Activated CD4-positive, alpha-beta T cell treated with anti-CD3 and anti-CD28 coated beads, Interleukin-2, amount 50 U/mL, for 1 hour (primary cell): ENCODE measurements at places on chromosomes 5 and 9.
A peak's percentile ranks its signal among the peaks of the same experiment; 100 is the strongest.

- no peak for DNase-seq
Observed at GRCh38 chr5:27473307-27474046, 435.1 kb upstream of the CDH9 start.

- no peak for DNase-seq
Observed at GRCh38 chr5:113274836-113275414, 159.9 kb downstream of the TSSK1B start.

DNA sequence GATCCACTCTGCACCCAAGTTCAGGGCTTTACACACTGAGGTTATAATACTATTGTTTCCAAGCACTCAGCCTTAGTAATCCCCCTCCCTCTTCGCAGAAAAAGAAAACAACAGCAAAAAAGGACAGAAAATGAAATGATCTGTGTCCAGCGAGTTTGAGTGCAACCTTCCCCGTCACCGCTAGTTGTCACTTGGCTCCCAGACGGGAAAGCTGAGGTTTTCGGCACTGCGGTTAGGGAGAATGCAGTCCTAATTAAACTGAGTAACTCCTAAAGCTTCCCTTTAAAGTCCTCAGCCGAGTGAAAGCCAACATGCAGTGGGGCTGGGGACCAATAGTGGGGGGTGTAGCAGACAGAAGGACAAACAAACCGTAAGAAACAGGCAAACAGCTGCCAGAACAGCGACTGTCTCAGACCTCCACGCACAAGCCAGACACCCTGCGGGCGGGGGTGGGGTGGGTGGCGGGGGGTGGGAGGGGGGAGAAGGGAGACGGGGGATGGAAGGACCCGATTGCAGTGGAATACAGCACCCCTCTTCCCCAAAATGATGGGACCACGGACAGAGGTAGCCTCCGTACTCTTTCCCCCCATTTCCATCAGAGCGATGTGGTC, 680 bp downstream of the GLRA1 start:
- no peak for DNase-seq

DNA sequence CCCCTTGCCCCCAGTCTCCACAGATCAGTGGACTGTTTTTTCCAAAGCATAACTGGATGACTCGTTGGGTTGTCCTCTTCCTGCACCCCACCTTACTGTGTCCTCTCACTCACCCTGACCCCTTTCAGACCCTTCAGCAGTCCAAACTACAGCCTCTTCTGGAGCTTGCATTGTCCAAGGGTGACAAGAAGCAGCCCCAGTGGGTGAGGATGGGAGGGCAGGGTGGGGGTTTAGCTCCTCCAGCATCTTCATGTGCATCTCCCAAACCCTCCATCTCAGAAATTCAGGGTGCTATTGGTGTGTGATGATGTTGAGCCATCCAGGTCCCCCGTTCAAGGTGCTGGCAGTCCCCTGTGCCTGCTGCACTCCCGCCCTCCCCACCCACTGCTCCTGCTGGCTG, 62.4 kb upstream of the COL15A1 start:
- no peak for DNase-seq

DNA sequence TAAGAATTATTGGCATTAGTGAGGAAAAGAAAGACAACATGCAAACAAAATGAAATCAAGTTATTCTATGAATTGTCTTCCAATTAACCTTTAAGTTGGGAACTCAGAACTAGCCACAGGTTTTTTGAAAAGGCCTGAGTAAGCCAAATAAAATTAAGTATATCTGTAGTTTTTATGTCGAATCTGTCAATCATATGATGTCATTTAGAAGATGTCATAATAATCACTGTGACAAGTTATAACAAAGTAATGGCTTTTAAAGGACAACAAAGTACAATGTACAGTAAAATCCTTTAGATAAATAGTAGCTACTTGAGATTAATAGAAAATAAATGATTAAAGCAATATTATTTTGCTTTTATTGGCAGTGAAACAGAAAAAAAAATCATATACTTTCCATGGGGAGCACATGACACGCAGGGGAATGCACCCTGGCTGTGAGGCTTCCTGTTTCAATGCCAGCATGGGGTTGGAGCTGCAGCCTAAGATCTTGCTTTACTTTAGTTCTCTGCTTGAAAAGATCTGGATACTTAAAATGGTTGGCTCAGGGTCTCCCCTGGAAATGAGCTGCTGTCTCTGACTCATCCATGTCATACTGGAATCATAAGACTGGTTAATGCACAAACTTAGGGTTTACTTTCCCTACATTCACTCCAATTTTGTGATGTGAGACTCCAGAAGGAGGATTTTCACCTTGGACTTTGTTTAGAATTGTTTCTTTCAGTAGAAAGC, 284.3 kb downstream of the TAF11L14 start:
- DNase-seq = no peak

DNA sequence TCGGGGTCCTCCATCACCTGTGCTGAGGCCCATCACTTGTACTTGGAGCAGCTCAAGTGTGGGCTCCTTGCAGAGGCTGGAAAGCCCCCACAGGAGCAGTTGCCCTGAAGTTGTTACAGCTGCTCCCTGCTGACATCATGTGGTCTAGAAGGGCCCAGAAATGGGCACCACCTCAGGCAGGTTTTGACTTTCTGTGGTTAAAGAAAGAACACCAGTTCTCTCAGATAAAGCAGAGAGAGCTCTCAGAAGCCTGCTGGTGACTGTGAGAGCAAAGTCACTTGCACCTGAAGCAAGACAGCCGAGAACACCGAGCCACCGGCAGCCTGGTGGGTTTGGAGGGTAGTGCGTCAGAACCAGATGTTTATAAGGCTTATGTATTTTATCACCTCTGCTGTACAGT, 70.4 kb downstream of the MVB12B start:
- DNase-seq = peak; percentile 58

GRCh38 chr5:176687247-176687646, 40.0 kb downstream of the TSPAN17 start:
- no peak for DNase-seq

GRCh38 chr9:10875752-10876151, 262.9 kb upstream of the PTPRD start:
- DNase-seq = no peak

DNA sequence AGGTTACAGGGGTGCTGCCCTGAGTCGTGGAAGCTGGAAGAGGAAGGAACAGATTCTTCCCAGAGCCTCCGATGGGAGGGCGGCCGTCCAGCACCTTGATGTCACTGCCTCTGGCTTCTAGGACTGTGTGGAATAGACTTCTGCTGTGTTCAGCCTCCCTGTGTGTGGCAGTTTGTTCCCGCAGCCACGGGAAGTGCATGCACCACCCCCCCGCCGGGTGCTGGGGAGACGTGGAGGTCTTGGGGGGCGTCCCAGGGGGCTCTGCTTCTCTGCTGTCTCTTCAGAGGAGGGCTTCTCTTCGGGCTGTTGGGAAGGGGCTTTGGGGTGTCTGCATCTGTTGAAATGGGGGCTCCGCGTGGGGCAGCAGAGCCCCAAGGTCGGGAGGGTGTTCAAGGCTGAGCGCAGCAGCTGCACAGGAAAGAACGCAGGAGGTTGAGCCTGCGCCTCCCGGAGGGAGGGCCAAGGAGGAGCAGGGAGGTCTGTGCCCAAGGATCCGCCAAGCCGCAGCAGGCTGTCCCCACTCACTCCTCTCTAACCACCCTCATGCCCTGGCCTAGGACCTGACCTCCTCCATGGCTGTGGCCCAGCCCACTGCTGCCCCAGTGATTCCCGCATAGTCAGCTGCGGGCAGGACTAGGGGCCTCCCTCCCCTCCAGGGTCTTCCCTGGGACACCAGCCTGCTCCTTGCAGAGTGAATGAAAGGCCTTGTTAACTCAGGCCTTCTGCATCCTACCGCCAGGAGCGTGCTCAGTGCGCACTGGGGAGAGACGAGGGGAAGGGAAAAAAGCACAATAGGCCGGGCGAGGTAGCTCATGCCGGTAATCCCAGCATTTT, 45.0 kb downstream of the ROPN1L start:
- DNase-seq = no peak

DNA sequence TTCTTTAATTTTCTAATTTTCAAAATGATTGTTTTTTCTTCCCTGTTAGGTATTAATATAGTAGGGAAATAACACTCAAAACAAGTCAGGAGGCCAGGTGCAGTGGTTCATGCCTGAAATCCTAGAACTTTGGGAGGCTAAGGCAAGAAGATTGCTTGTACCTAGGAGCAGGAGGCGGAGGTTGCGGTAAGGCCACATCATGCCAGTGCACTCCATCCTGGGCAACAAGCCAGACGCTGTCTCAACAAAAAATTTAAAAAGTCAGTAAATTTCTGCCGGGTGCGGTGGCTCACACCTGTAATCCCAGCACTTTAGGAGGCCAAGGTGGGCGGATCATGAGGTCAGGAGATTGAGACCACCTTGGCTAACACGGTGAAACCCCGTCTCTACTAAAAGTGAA, 10.2 kb upstream of the CDK7 start:
- no peak for DNase-seq

DNA sequence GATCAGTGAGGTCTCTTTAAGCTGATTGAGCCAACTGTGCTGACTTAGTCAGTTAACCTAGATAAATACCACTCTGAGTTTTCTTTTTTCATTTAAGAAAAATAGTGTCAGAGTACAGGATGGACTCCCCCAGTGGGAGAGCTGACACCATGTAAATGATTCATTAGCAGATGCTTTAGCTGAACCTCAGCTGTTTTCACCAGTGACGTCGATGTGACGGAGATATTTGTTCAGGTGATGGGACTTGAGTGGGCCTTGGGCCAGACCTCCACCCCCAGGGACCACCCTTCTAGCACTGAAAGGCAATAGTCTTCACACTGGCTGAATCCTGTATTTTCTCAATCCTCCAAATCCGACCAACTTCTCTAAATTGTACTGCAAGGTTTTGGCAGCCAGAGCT, 196.1 kb downstream of the GAS1 start:
- DNase-seq = no peak

DNA sequence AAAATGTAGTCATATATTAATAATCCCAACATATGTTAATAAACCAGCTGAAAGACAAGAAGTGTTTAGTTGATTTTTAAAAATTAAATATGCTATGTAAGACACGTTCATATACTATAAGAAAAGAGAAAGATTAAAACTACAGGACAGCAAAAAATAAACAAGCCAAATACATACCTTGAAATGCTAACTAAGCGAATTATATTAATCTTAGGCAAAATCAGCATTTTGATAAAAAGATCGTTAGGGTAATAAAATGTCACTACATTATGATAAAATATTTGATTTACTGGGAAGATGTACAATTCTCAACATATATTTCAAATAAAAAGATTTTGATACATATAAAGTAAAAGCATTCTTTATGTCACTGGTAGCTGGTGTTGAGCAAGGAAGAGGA, 938.3 kb downstream of the PTPRD start:
- no peak for DNase-seq

DNA sequence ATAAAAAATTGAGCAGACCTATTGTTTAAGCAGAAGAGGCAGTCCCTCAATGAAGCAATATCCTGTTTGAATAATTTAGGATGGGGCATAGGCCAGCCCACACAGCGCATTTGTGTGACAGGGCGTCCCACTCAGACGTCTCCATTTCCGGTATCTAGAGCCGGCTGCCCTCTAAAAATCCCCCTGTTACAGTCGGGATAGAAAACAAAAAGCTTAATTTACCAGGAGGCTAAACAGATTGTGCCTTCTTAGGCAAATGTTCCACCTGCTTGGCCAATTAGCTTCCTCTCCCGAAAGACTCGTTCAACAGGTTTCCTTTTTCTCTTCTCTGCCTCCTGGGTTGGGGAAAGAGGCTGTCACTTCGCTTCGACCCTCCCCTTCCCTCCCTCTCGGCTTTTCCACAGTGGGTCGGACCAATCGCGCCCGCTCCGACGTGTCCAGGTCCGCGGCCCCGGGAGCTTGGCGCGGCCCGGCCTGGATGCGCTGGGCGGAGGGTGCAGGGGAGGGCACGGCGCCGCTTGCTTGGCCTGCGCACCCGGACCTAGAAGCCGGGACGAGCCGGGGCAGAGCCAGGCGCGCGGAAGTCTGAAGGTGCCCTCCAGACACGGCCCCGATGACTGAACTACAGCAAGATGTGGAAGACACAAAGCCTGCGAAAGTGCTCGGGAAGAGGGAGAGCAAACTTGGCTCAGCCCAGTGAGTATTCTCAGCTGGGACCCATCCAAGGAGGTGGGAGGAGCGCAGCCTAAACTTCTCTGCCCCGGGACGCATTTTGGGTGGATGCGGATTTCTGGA, at the start of gene GRAMD2B:
Gene GRAMD2B (plus strand): TSS at position 416 of the 795 bp plus-strand sequence. CDS start 198 bp downstream, at position 614.
- peak; percentile 52 for DNase-seq

DNA sequence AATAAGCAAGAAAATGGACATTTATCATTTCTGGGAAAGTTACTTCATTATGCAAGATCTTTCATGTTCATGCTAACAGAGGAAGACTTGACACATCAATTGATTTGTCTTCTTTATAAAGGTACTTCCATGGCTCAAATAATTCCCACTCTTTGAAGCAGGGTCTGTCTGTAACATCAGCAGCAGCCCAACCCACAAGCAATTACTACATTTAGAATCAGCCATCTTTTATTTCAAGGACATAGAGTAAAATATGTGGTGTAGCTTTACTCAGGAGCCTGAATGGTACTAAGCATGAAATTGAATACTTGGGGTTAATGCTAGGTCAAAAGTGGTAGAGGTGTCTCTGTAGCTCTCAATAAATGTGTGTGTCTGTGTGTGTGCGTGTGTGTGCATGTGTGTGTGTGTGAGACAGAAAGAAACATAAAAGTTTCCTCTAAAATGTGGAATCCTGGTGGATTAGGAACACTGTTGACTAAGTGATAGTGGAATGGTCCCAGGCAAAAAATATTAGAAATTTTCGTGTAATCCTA, 581.1 kb downstream of the CAAP1 start:
- DNase-seq = no peak

GRCh38 chr5:73339051-73339575, 109.5 kb downstream of the FOXD1 start:
- DNase-seq = no peak

GRCh38 chr5:40360685-40361084, 319.0 kb upstream of the PTGER4 start:
- no peak for DNase-seq
